ENCODE measurements at places on chromosomes 1 and 21. TPM values are rescaled to one million over a fixed set of nuclear protein-coding genes. Genes with fewer than 3 reads are reported as not detected.

The SPATA17 gene
- polyA plus RNA-seq: not detected

The S100A14 gene
- 496 TPM for polyA plus RNA-seq

The C1orf116 gene
- 18.9 TPM for polyA plus RNA-seq

The TEKT2 gene
- not detected for polyA plus RNA-seq

The LCE3E gene
- polyA plus RNA-seq: not detected
